ENCODE measurements at places on chromosomes 2 and 18. TPM values are rescaled to one million over a fixed set of nuclear protein-coding genes. Genes with fewer than 3 reads are reported as not detected.

- H3K4me1 ChIP-seq, result no peaks in the 10 kb centered on the region
- H3K27ac ChIP-seq, result no peak overlapping the region
- DNase-seq, result no peak
- H3K4me3 ChIP-seq, result no peak overlapping the region
Measured at GRCh38 chr2:208370881-208371633, 35.5 kb upstream of the PTH2R start.

DNA sequence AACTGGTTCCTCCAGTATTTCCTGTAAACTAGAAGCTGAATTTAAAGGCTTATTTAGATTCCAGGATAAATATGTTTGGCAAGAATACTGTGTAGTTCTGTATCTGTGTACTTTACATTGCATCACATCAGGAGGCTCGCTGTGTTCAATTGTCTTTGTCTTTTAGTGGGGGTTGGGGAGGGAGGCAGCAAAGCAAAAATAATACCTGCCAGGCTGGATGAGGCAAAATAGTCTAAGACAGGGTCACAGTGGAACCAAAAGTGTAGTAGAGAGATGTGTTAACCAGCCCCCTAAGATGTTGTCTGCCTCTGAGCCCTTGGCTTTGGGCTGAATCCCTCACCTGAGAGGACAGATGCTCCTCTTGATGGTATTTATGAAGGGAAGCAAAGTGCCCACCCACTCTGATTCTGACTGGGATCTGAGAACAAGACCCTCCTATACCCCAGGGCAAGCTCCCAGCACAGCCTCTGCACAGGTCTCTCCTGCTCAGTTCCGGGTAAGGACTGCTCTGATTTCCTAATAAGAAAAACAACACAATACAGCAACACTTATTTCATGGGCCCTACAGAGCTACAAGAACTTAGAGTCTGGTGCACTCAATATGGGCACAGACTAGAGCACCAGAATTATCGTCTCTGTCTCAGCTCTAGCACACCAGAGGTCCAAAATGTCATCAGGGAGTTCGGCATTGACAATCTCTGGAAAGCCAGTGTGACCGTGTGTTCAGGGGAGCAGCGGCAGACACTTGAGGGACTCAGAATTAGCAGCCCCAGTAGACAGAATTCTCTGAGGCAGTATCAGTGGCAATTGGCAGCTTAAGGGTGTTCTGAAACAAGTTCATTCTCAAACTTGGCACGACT, 7.2 kb upstream of the AFTPH start:
- no peaks in the 10 kb centered on the region for H3K36me3 ChIP-seq
- no peaks in the 10 kb centered on the region for H3K27me3 ChIP-seq
- no peak overlapping the region for H3K4me3 ChIP-seq

DNA sequence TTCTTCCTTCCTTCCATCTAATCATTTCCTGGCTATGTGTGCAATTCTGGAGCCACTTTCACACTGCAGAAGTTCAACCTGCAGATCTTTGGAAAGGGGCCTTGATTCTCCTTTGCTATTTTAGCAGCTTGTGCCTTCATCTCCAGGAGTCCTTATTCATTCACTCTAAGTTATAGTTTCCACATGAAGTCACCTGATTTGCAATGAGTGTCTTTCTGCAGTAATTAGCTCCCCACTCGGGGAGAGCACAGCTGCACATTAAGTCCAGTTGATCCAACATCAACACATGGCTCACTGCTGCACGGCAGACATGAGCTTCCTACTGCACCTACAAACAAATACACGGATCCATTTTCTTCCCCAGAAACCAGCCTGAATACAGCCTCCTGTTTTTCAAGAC, 323.1 kb upstream of the TNP1 start:
- no peak overlapping the region for H3K27ac ChIP-seq
- DNase-seq, result no peak
- H3K4me3 ChIP-seq, result no peak overlapping the region
- H3K27me3 ChIP-seq, result no peaks in the 10 kb centered on the region

- peak within 1 kb of the TSS; percentile 92 for H3K27ac ChIP-seq
- H3K27me3 ChIP-seq, result no peaks in the 10 kb centered on the region
- H3K4me1 ChIP-seq, result peaks cover 47% of the 10 kb centered on the region
- no peaks in the 10 kb centered on the region for H3K36me3 ChIP-seq
Measured at GRCh38 chr2:241508240-241509154, at the start of gene STK25. TSS of gene STK25 (minus strand) at chr2:241508584. CDS start at chr2:241508035, 549 bp downstream.

DNA sequence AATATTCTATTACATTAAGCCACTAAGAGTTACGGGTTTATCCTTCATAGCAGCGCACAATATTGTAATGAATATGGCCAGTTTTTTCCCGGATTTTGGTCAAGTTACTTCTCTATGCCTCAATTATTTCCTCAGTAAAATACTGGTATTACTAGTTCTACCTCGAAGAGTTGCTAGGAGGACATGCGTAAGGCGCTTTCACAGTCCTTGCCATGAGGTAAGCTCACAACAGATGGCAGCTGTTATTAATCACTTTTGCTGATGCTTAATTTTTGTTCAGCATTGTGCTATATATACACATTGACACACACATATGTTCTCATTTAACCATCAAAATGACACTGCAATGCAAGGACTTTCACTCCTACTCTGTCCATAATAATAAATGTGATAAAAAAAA, 101.5 kb downstream of the SCG2 start:
- no peak overlapping the region for H3K27ac ChIP-seq
- H3K4me1 ChIP-seq, result no peaks in the 10 kb centered on the region
- no peak for DNase-seq
- no peaks in the 10 kb centered on the region for H3K27me3 ChIP-seq
- H3K36me3 ChIP-seq, result no peaks in the 10 kb centered on the region
- no peak overlapping the region for H3K4me3 ChIP-seq

DNA sequence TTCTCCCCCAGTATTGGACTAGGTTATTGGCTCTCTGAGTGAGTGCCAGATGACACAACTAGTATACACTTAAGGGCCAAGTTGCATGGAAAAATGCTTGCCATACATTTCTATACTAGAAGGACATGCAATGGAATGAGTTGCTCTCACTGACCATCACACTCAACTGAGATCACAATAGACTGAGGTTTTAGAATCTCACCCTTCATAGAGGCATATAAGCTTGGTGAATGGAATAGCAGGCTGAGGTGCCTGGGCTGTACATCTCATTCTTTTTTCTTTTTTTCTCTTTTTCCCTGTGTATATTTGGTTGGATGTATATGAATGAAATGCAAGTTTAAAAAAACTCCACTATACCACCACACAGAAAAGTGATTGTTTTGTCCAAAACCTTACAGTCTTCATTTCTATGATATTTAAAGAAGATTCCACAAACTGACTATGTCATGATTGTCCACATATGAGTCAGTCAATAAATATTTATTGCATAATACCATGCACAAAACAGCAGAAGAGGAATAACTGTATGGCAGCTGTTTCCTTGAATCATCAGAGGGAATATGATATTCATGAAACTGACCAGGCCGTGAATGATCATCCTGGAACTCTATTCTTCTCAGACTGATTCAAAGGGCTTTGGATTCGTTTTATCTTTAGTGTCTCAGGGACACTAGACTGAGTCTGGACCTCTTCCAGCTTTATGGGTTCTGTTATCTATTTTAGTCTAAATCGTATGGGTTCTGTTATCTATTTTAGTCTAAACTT, 122.6 kb upstream of the STK17B start:
- H3K27me3 ChIP-seq, result no peaks in the 10 kb centered on the region
- H3K4me1 ChIP-seq, result no peaks in the 10 kb centered on the region
- no peak overlapping the region for H3K4me3 ChIP-seq
- no peak for DNase-seq
- H3K36me3 ChIP-seq, result peaks cover 6% of the 10 kb centered on the region

Gene CCDC150
- 1.2 TPM for total RNA-seq

Gene SPEG
- total RNA-seq, result 141 TPM

Gene LOXHD1
- not detected for total RNA-seq

Gene FAM136A
- total RNA-seq, result 19.4 TPM

Gene SPIRE1
- 48.3 TPM for total RNA-seq

Gene ATP6V1B1
- total RNA-seq, result not detected
